ENCODE measurements at places on chromosomes 5 and 9.

DNA sequence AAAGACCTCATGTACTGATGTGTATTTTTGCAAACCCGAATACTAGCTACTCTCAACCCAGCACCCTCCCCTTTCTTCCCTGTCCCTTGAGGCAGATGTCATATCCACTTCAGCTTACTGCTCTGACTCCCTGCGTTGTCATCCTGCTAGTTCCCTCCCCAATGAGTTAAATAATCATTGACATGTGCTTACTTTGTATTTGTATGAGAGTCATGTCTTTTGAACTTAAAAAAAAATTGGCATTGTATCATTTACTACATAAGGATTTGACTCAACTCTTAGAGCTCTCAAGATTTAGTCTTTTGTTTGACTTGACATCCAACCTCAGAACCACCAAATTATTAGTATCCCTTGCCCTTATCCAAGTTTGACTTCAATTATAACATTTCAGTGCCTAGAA lies 219.7 kb upstream of the TUT7 start:
- no peak for DNase-seq

GRCh38 chr5:68962757-68963484 lies 130.9 kb upstream of the SLC30A5 start:
- peak; percentile 41 for DNase-seq

DNA sequence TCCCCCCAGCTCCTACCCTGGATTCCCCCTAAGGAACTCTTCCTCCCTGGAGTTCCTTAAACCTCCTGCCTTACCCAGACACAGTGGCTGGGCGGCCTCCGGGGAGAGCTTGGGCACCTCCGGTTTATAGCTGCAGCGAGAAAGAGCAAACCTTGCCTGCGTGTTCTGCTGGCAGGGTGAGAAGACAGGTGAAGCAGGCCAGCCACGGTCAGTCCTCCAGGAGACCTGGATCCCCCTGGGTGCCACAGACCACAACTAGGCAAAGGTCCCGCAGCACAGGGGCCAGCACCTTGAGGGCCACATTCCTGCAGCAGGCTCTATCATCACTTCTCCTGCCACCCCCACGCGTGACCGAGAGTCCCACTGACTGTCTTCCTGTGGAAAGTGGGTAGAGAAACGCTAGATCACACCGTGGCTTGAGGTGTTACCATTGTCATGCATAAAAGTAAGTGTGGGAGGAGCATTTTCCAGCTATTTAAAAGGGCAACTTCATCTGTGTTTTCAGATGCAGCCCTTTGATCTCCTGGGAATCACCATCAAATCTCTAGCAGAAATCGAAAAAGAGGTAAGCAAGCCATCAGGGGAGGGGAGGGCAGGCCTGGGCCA lies 130.2 kb upstream of the LMX1B start:
- no peak for DNase-seq

DNA sequence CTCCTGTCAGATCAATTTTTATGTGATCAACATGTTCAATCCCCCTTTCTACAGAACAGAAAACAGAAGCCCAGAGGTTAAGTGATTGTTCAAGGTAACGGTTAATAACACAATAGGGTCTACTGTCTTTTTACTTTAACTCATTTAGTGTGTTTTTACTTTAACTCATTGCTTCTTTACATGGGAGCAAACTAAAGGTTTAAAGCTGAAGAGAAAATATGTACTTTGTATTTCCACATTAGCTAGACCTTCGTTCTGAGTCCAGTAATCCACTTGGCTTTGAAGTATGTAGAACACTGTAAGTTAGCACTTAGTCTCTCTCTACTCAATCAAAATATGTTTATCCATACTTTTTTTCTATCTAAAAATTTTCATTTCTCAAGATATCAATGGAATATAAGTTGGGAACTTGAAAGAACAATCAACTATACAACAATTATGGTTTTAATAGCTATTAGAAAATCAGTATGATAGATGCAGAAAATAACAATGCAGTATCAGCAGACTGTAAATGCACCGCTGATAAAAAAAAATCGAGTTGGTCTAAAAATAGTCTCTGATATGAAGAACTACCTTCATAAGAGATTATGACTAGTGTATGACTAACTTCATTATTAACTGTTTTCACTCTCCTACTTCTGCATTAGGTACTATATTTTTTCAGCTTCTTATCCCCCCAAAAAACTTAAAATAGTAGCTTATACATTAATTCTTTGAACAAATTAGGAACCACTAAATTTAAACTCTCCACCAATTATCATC lies 20.6 kb downstream of the PGGT1B start:
- no peak for DNase-seq

DNA sequence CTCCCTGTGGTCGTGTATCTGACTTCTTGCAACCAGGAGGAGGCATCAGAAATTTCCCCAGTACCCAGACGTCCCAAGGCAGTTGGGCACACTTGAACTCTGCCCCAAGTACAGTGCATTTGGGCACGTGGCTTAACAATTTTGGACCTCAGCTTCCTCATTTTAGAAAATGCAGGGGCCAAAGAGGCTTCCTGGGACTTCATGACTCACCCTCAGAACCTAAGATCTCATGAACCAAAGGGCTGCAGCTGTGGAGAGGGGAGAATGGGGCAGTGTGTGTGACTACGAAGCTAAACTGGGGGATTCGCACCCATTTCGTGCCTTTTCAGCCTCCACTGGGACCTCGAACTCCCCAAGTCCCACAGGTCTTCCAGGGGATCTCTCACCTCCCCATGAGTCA lies 59.2 kb downstream of the SYK start:
- no peak for DNase-seq
